ENCODE measurements at places on chromosomes 7 and 10. TPM values are rescaled to one million over a fixed set of nuclear protein-coding genes. Genes with fewer than 3 reads are reported as not detected.

SOSTDC1 gene
- total RNA-seq = 5.6 TPM

CPA5 gene
- not detected for total RNA-seq

SEMA3E gene
- 0.95 TPM for total RNA-seq

AKR1D1 gene
- not detected for total RNA-seq

ERCC6 gene
- 34.0 TPM for total RNA-seq

C10orf53 gene
- total RNA-seq = not detected

STOX1 gene
- total RNA-seq = 2.0 TPM

RPEL1 gene
- not detected for total RNA-seq
